CD4-positive, alpha-beta memory T cell (primary cell): ENCODE measurements at places on chromosomes 7 and 10. TPM values are rescaled to one million over a fixed set of nuclear protein-coding genes. Genes with fewer than 3 reads are reported as not detected.

MICALL2 gene
- not detected for polyA plus RNA-seq

OR2A12 gene
- polyA plus RNA-seq: not detected

NPSR1 gene
- polyA plus RNA-seq: not detected

CFAP70 gene
- 0.82 TPM for polyA plus RNA-seq

MYL7 gene
- polyA plus RNA-seq: not detected

GIMAP5 gene
- 415 TPM for polyA plus RNA-seq

MCM10 gene
- not detected for polyA plus RNA-seq

TCF7L2 gene
- 0.16 TPM for polyA plus RNA-seq

FGL2 gene
- 4.6 TPM for polyA plus RNA-seq

YKT6 gene
- polyA plus RNA-seq: 42.5 TPM

HOXA1 gene
- 0.49 TPM for polyA plus RNA-seq

ELN gene
- polyA plus RNA-seq: not detected

PLCE1 gene
- 0.07 TPM for polyA plus RNA-seq

CCNJ gene
- polyA plus RNA-seq: 1.4 TPM

CAMK2G gene
- polyA plus RNA-seq: 3.8 TPM

KIF11 gene
- polyA plus RNA-seq: 0.92 TPM

CHAT gene
- polyA plus RNA-seq: not detected

GHRHR gene
- not detected for polyA plus RNA-seq

PAPOLB gene
- polyA plus RNA-seq: not detected

EIF3A gene
- 29.8 TPM for polyA plus RNA-seq

HOXA6 gene
- polyA plus RNA-seq: not detected

OR2A1 gene
- not detected for polyA plus RNA-seq

FAM237B gene
- not detected for polyA plus RNA-seq

SLC18A3 gene
- not detected for polyA plus RNA-seq

CCL26 gene
- not detected for polyA plus RNA-seq

VIM gene
- 696 TPM for polyA plus RNA-seq

TIMM23 gene
- 62.8 TPM for polyA plus RNA-seq

NANOS1 gene
- polyA plus RNA-seq: not detected
